ENCODE measurements at places on chromosomes 6 and 20.

- DNase-seq, result peak; percentile 88
Observed at GRCh38 chr6:139605350-139605749, 230.9 kb upstream of the CITED2 start.

DNA sequence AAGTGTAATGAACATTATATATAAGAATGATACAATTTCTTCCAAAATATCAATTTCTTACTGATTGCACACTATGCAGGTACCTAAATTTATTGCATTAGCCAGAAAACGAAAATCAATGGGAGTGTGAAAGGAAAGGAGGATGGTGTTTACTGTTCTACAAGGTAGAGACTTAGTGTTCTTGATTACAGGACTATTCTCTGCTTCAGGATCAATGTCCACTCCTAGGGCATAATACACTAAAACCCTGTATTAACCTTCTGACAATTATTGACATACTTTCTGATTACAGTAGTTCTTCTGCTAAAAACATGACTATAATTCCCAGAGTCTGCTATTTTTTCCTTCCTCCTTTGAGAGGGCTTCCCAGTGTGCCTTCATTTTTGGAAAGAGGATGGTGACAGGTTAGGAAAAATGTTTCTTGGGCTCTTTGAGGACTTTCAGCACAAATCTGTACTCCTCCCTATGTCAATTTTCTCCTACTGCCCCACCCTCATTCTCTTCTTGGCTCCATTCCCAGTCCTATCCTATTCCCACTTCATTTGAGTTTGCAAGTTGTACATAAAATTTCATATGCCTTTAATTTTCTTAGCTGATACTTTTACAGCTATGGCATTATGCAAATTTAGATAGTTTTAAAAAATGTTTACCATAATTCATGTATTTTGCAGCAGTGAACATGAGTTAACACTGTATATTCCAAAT, 278.9 kb downstream of the CENPW start:
- no peak for DNase-seq

- DNase-seq, result no peak
Observed at GRCh38 chr6:48075181-48075580, 35.8 kb downstream of the PTCHD4 start.

DNA sequence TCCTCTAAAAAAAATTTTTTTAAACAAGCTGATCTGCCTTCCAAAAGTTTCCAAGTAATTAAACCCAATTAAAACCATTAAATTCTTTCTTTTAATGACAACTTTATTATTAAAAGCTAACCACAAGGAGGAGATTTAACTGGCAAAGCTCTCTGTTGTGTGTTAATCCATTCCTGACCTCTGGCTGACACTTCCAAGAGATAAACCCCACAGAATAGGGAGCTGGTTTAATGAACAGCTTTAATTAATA, 230.8 kb downstream of the EYA2 start:
- DNase-seq, result no peak

- no peak for DNase-seq
Observed at GRCh38 chr6:111559188-111560097, 46.2 kb downstream of the TRAF3IP2 start.

DNA sequence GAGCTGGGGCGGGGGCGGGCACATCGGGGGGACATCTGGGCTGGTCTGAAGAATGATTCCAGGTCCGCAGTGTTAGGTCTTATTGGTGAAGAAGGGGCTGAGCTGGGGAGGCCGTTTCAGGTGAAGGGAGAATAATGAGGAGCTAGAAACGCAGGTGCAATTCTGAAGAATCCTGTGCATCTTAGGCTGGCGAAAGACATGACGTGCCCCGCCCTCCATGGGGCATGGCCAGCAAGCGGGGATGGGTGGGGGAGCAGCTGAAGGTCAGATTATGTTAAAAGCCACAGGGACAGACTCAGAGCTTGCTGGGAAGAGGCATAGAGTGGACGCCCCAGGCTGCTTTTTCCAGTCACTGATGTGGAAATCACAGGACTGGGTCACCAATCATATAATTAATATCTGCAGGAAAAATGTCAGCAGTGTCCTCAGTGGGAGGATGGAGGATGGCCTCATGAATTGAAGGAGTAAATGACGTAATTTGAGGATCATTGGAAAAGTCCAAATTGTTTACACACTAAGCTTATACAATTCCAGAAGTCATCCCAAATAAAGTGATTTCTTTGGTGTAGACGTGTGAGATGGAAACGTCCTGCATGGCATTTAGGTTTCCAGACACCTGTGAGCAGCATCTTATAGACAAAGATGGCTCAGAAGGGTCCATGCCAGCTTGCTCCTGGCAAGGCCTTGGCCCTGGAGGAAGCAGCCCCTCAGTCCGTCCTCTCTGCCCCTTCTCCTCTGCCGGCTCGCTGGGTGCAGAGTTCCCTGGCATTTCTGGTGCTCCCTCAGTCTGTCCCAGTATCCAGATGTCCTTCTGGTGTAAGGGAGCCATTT, 109.6 kb upstream of the FRMD1 start:
- no peak for DNase-seq

GRCh38 chr6:93932175-93932574, 512.8 kb upstream of the EPHA7 start:
- no peak for DNase-seq

GRCh38 chr6:170185175-170185978, 105.5 kb downstream of the DLL1 start:
- DNase-seq, result no peak

- peak; percentile 56 for DNase-seq
Observed at GRCh38 chr6:89997456-89998445, 103.5 kb downstream of the GJA10 start.

DNA sequence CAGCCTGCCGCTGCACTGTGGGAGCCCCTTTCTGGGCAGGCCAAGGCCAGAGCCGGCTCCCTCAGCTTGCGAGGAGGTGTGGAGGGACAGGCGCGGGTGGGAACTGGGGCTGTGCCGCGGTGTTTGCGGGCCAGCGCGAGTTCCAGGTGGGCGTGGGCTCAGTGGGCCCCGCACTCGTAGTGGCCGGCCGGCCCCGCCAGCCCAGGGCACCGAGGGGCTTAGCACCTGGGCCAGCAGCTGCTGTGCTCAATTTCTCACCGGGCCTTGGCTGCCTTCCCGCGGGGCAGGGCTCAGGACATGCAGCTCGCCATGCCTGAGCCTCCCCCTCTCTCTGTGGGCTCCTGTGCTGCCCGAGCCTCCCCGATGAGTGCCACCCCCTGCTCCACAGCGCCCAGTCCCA, 388.1 kb downstream of the PHF3 start:
- DNase-seq, result no peak

- no peak for DNase-seq
Observed at GRCh38 chr6:114080891-114081510, 110.1 kb upstream of the HDAC2 start.

DNA sequence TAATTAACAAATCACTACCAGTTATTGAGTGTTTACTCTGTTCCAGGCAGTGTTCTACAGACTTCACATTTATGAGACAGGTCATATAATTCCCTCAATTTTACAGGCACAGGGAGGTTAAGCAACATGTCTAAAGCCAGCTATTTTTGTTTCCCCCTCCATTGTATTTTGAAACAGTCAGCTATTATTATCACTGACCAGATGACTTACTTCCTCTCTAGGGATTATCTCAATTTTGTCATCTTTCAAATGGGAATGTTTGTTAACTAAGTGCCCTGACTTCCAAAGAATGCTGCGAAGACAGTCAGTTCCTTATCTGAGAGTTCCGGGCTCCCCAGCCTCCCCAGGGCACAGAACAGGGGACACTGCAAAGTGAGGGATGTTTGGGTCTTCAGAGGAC, 5.6 kb upstream of the CNPY3 start:
- no peak for DNase-seq

- no peak for DNase-seq
Observed at GRCh38 chr20:35314816-35315631, 22.8 kb upstream of the FAM83C start.

DNA sequence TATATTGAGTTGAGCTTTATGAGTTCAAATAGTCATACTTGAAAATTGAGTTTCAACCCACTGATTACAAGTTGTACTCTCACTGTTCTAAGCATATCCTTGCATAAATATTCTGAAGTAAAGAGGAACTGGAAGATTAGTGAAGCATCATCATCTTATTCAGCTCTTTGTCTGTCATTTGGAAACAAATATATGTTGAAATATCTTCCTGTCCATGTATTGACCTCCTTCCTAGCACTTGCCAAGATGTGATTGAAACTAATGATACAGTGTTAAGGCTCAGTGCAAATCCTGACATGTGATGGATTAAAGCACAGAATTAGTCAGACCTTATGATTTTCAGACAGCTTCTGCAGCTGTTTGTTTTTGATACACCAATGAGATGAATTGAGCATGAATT, 434.3 kb downstream of the TBC1D32 start:
- DNase-seq, result no peak

- no peak for DNase-seq
Observed at GRCh38 chr6:29216528-29216927, 45.8 kb downstream of the OR2J2 start.

DNA sequence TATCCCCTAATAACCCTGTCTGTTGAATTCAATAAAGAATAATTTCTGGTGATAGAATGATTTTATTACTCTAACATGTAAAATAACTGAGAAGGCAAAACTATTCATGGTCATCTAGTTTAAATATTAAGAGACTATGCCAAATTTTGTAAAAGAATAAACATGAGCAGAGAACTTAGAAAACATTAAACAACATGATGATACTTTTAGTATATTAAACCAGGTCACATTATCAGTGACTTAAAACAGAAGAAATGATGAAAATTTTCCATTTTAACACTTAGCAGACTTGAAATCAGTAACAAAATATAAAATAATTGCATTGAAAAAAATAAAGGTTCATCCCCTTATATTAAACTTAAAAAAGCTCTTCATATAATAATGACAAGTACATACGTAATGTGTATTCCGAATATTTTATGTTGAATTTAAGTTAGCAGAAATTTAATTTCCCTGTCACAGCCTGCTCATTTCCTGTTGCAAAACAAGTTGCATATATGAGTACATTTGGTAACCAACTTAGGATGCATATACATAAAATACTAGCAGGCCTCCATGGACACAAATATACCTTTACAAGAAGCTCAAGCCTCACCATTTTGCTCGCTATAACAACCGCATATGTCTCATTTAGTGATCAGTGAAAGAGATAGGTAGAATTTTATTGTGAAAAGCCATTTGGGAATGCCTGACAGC, 40.6 kb downstream of the DTNBP1 start:
- no peak for DNase-seq

- no peak for DNase-seq
Observed at GRCh38 chr6:131093334-131093733, 30.3 kb upstream of the EPB41L2 start.

DNA sequence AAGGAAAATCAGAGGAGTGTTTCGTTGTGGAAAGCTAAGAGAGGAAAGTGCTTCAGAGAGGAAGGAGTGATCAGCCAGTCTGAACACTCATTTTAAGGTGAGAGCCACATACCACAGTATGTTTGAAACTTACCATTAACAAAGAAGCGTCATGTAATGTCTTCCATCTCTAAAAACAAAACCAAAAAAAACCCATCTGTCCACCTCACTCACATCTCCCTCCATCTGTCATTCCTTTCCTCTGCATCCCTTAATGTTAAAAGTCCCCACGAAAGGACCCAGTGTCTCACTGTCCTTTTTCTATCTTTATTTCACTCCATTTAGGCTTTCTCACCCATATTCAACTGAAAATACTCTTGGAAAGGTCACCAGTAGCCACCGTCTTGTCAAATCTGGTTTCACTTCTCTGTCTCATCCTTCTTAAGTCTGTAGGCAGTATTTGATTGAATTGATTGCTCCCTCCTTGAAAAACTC, 59.4 kb upstream of the GNRH2 start:
- DNase-seq, result no peak

GRCh38 chr20:17782768-17783167, 83.0 kb downstream of the BANF2 start:
- no peak for DNase-seq

GRCh38 chr6:18122128-18123093, at the start of gene NHLRC1:
Gene NHLRC1 (minus strand): TSS chr6:18122677. CDS start chr6:18122606, 71 bp downstream.
- peak; percentile 89 for DNase-seq

DNA sequence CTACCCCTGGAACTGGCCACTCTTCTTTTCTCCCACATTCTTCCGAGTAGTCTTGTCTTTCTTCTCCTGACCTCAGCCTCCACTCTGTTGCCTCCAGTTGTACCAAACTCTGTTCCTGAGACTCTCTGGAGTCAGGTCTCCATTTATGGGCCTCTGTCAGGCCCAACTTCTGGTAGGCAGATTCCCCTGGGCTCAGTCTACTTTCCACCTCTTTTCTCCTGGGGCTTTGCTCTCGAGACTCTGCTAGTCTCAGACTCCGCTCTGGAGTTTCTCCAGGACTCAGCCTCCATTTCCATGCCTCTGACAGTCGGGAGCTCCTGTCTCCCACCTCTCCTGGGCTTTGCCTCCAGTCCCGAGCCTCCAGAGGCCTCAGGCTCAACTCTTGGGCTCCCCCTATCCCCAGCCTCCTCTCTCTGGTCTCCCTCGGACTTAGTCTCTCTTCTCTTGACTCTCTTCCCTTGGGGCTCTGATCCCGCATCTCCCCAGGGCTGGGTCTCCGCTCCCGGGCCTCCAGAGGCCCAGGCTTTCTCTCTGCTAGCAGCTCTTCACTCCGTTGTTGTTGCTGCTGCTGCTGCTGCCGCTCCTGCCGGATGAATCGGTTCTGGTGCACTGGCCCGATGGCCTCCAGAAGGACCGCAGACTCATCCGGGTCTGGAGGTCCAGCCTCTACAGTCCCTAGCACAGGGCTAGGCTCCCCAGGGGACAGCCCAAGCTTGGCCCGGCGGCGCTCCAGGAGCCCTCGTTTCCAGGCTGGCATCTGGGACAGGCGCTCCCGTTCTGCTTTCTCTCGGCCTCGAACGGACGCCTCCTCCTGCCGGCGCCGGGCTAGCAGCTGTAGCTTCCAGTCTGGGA, 1.1 kb downstream of the PPP1R18 start:
- peak; percentile 18 for DNase-seq

DNA sequence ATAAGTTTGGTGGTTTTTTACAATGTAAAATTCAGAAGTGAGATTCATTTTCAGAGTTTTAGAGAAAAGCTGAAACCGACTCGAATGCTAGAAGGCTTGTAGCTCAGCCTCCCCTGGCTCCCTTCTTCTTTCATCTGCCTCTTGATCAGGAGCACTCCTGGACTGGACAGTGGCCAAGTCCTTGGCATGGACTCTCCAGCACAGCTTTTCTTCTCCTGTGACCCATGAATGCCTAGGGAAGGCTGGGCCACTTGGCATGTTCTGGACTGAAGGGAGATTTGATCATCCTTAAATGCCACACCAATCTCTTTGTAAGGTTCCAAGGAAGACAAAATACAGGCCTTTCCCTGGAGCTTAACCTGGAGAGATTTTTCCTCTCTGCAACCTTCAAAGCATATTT, 384.0 kb upstream of the SASH1 start:
- no peak for DNase-seq

All from astrocyte of the spinal cord (primary cell).